Heart right ventricle (tissue), 16 donors: ENCODE measurements at places on chromosomes 12 and 14. TPM values are rescaled to one million over a fixed set of nuclear protein-coding genes. Genes with fewer than 3 reads are reported as not detected.
A peak's percentile ranks its signal among the peaks of the same experiment; 100 is the strongest.

GRCh38 chr12:103455020-103455763 lies 40.6 kb downstream of the C12orf42 start:
- no peak for DNase-seq

Gene TMEM30B
- polyA plus RNA-seq, result 0.15 TPM

DNA sequence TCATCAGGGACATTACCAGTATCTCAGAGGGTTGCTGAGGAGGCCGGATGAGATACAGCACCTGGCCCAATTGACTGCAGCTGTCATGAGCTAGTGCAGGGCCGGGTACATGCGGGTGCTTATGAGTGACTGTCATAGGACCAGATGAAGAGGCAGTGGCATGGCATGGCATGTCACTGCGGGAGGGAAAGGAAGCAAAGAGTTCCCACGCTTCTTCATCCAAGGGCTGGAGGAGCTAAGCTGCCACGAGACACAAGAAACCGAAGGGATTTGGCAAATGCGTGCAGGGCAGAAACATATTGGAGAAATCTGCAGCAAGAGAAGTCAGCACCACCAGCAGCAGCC lies 10.7 kb upstream of the GPX2 start:
- no peak for DNase-seq

Gene CPNE6
- polyA plus RNA-seq, result not detected

Gene ASPG
- 2.8 TPM for polyA plus RNA-seq

Gene YBX3
- 244 TPM for polyA plus RNA-seq

DNA sequence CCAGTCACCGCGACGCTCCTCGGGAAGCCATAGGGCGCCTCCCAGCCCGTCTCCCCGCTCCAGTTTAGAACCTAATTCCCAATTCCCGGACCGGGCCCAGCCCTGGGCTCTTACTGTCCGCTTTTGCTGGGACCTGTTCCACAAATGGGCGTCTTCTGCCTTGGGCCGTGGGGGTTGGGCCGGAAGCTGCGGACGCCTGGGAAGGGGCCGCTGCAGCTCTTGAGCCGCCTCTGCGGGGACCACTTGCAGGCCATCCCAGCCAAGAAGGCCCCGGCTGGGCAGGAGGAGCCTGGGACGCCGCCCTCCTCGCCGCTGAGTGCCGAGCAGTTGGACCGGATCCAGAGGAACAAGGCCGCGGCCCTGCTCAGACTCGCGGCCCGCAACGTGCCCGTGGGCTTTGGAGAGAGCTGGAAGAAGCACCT lies 797 bp downstream of the UNG start:
- peak; percentile 70 for DNase-seq

GRCh38 chr14:52876311-52876710 lies 74.5 kb downstream of the FERMT2 start:
- no peak for DNase-seq

- no peak for DNase-seq
These were observed 113.3 kb downstream of the PTPRO start for GRCh38 chr12:15435597-15435996.

Gene PLA2G1B
- polyA plus RNA-seq, result not detected

Gene KLHDC1
- 0.99 TPM for polyA plus RNA-seq

- DNase-seq, result no peak
These were observed 115.4 kb downstream of the PDE3A start for GRCh38 chr12:20483776-20484175.

GRCh38 chr12:117261247-117261646 lies 71.0 kb upstream of the FBXO21 start:
- DNase-seq, result no peak

DNA sequence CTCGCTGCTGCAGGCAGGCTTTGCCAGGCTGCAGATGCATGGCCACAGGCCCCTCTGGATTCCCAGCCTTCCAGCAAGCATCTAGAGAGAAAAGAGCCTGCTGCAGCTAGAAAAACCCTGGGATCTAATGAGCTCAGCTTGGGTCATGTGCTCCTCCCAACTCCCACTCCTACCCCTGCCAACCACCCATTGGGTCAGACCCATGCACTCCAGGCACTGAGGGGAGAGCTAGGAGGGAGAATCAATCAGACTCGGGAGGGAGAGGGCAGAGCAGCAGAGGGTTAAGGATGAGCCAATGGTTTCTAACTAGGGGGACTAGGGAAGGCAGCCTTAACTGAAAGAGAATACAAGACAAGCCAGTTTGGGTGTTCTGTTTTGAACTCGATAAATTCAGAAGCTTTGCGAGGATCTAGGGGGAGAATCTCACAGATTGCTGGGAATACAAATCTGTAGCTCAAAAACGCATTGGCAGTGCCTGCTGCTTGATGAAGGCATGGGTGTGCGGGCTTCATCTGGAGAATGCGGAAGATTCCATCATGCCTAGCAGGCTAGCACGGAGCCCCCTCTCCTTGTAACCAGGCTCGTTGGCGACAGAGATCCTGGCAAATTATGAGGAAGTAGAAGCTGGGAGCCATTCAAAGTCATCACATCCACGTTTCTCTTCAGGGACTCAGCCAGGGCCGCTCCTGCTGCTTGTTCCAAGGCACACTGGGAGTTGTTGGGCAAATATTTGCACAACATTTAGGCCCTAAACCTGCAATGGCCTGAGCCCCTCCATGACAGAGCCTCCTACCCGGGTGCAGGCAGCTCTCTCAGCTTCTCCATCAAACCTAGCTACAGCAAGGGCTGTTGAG lies 56.4 kb downstream of the VCPKMT start:
- no peak for DNase-seq

Gene PIWIL1
- not detected for polyA plus RNA-seq

GRCh38 chr14:32762886-32763285 lies 175.8 kb upstream of the NPAS3 start:
- no peak for DNase-seq

DNA sequence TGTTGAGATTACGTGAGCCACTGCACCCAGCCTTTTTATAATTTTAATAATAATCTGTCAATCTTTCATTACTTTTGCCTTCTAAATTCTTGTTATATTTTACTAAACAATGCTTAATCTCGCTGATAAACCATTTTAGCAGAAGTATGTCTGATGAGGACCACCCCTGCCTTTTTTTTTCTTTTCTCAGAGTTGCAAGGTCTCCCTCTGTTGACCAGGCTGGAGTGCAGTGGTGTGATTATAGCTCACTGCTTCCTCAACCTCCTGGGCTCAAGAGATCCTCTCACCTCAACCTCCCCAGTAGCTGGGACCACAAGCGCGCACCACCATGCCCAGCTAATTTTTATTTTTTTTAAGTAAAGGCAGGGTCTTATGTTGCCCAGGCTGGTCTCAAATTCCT lies 118.6 kb upstream of the DNM1L start:
- DNase-seq, result no peak

Gene KRT74
- polyA plus RNA-seq, result not detected

Gene MTRFR
- 12.1 TPM for polyA plus RNA-seq

DNA sequence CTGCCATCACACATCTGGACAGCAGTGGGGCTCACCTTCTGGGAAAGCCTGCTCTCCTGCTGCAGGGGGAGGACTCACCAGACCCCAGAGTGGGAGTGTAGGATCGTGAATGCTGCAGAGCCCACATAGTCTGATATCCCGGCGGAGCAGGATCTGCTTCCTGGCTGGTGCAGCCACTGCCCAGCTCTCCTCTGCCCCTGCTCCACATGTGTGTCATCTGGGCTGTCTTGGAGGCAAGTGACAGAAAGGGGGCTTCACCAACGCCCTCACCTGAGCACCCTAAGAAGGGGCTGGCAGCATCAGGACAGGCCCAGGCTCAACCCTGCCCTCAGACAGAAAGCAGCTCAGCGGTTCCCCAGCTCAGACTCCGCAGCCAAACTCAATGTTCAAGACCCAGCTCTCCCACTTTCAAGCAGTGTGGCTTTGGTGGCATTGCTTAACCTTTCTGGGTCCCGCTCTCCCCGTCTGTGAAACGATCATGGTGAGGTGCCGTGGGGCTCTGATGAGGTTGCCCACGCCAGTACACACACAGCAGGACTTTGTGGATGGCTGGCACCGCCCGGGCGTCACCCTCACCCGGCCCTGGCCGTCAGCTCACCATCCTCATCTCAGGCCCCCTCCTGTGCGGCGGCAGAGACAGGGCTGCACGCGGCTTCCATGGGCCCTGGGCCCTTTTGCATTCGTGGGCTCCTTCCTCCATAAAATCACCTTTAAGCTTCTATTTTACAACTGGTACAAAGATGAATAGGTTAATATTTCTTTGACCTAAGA lies 91.0 kb upstream of the SFSWAP start:
- no peak for DNase-seq

DNA sequence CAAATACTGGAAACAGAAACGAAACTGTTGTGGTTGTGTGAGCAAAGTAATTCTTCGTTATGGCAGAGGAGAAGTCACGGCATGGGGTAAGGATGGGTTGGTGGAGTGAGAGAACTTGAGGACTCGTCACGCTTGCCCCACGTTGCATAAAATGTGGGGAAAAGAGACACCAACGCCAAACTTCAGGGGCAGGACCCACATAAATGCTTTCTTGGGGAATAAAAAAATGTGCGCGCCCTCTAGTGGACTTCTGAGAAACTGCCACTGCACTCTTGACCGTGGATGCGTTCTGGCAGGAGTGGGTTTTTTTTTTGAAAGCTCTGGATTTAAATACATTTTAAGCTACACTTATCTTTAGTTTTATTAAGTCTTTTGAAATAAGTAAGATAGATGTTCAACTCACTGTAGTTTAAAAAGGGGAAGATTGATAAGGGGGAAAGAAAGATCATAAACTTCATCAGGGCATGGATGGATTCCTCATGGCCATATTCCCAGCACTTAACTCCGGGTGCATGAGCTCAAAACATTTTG lies 4.1 kb upstream of the IGF1 start:
- peak; percentile 21 for DNase-seq

DNA sequence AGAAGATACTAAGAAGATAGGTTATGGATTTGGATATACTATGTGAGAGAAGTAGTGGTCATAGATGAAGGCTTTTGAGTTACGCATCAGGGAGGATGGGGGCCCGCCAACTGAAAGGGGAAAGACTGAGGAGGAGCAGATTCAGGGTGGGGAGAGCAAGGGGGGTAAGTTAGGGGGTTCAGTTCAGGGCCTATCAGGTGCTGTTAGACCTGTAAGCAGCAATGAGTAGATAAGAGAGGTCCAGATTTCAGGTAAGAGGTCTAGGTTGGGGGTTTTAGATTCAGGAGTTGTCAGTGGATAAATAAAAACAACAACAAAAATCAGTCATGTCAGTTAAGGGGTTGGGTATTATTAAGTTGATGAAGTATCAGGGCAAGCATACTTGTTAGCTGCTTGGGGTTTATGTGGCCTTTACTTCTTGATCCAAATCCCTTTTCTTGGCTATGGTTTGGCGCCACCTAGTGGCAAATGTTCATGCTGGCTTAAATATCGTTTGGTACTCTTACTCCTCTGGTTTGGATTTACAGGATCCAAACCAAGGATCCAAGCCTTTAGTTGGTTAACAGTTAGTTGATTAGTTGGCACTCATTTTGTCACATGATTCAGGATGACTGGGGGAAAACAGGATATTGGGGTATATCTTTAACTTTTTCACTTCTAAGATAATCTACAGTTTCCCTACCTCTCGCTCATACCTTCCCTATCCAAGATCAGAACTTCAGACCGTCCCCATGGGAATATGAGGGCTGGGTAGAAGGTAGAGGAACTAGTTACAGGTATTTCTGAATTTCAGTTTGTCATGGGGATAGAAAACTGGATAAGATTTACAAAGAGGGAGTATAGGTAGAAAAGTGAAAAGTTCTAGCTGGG lies 65.1 kb downstream of the PCNX1 start:
- DNase-seq, result peak; percentile 55

Gene DYRK2
- polyA plus RNA-seq, result 6.4 TPM

GRCh38 chr14:104130974-104131651 lies 7.3 kb upstream of the KIF26A start:
- peak; percentile 69 for DNase-seq

Gene KIAA0586
- polyA plus RNA-seq, result 3.8 TPM

GRCh38 chr12:52316701-52317100 lies 4.5 kb downstream of the KRT83 start:
- no peak for DNase-seq

GRCh38 chr14:70213721-70214282 lies 25.1 kb upstream of the SLC8A3 start:
- no peak for DNase-seq

DNA sequence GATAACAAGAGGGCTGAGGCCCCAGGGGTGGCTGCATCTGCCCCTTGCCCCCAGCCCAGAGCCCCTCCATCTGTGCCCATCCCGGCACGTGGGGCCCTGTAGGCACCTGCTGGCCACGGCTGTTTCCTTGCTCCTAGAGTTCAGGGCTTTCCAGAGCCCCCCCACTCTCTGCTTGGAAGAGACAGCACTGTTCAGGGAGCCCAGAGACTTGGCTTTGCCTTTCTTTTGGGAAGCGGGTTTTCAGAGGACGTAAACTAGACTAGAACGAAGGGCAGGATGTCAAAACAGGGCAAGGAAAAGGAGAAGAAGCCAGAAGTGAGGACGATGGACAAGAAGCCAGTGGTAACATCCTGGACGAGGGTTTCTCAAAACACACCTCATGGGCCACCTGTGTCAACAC lies 163.3 kb upstream of the LHX5 start:
- no peak for DNase-seq

Gene KRT3
- not detected for polyA plus RNA-seq

DNA sequence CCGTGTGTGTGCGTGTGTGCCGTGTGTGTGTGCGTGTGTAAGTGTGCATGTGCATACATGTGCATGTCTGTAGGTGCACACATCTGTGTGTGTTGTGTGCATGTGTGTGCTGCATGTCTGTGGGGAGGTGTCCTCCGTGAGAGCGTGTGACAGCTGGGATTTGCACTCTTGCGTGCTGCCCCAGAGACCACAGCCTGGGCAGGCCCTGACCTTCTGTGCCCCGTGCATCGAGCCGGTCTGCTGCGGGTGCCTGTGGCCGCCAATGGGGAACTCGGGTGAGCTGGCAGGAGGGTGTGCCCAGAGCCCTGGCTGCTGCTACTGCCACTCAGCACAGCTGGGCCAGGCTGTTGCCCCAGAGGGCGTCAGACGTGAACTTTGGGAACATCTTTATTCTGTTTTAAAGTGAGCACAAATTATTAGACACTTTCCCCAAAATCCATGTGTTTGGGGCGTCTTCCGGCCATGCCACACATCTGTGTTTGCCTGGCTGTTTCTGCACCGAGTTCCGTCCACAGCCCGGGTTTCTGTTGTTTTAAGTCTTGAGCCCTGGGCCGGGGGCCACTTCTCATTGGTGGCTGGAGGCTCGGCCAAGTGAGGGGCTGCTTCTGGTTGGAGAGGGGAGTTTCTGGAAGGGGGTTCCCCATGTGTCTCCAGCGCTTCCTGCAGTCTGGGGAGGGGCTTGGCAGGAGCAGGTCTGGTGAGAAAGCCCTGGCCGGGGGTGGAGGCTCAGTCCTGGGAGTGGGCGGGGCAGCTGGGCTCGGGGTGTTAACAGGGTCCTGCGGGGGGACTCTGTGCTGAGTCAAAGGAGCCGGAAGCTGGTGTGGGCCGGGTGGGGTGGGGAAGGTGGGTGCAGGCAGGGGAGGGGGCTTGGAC lies 7.6 kb downstream of the CEP170B start:
- peak; percentile 42 for DNase-seq

Gene DYNC1H1
- 331 TPM for polyA plus RNA-seq

Gene C12orf42
- polyA plus RNA-seq, result not detected

- DNase-seq, result no peak
These were observed 36.5 kb downstream of the ACADS start for GRCh38 chr12:120762086-120762485.

DNA sequence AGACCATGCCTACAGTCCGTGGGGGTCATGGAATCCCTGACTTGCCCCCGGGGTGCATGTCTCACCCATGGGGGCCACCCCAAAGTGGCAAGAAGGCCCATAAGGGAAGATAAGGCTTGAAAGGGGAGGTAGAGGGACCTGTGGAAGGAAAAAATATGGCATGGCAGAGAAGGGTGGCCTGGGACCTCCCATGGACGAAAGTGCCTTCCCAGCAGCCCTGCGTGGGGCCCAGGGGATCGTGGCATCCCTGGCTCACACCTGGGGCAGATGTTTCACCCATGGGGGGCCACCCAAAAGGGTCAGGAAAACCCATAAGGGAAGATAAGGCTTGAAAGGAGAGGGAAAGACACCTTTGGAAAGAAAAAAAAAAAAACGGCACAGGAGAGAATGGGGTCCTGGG lies 264.6 kb downstream of the ALG10 start:
- no peak for DNase-seq

Gene BMP4
- polyA plus RNA-seq, result 5.0 TPM
